ENCODE measurements at places on chromosomes 3 and 15.

DNA sequence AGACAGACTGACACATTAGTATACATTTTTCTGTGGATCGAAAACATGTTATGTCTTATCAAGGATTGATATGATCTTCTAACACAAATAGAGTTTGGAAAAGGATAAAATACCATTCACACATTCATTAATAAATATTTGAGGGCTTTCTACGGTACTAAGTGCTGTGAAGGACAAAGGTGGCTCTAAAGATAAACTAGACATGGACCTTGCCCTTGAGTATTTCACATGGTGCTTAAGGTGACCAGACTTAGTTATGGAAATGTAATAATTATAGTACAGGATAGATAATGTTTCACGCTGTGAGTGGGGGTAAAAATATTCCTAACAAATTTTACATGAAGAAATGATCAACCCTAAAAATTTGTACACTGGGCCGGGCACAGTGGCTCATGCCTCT, 3.8 kb upstream of the RAP2B start:
- DNase-seq: no peak

- no peak for DNase-seq
These were observed 29.9 kb upstream of the FLNB start for GRCh38 chr3:57978316-57978715.

DNA sequence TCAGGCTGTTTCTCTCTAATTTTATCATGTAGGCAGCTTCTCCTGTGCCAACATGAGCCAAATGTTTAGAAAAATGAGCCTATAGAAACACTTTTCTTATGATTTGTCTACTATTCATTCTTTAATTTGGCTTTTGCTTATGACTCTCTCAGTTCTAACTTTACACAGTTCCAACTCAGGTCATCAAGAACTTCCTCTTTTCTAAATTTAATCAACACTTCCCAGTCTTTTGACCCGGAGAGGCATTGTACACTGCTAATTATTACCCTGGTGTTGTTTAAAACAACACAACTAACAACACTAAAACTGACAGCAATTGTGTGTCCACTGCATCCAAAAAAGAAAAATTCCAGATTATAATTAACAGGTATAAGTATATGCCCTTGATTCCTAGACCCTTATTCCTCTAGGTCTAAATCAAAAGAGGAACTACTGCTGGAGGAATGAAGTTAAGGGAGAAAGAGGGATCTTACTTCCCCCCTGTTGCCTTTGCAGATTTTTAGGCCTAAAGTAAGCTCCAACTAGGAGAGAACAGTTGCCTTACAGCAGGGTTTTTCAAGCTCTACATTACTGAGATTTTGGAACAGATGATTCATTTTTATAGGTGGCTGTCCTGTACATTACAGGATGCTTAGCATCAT, 332.2 kb upstream of the GOLIM4 start:
- no peak for DNase-seq

DNA sequence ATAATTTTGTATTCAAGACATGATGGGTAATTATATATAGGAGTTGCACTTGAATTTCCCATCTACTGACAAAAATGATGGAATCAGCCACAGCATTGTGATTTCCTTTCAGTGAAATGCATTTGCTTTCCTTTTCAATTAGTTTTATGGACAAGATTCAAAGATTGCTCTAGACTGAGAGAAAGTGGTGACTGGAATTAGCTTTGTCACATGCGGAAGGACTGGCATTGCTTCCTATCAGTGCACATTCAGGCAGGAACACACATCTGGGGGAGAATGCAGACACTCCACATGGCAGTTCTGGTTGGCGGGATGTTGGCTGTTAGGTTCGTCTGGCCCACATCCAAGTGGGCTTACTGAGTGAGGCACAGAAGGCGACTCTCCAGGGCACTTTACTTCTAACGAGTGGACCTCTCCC, 399.3 kb upstream of the RGMA start:
- DNase-seq: no peak

DNA sequence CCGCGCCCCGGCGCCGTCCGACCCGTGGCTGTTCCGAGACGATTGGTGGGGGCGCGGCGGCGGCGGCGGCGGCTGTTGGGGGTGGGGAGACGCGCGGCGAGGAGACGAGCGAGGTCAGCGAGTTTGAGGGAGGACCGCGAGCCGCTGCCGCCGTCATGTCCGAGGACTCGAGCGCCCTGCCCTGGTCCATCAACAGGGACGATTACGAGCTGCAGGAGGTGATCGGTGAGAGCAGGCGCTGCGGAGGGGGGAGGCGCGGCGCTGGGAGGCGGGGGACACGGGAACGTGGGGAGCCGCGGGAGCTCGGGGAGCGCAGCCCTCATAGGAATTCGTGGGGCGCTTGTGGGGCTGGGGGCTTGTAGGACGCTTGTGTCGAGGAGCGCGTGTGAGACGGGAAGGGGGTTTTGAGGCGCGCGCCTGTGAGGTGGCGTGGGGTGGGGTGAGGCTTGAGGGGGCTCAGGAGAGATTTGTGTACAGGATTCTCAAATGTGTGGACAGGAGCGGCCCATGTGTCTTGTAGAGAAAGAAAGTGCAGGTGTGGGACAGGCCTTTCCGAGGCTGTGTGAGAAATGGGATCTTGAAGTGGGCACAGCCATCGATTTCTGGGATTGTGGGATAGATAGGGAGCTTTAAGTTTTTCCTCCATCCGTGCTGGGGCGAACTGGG, 518 bp downstream of the OXSR1 start:
- peak; percentile 28 for DNase-seq

DNA sequence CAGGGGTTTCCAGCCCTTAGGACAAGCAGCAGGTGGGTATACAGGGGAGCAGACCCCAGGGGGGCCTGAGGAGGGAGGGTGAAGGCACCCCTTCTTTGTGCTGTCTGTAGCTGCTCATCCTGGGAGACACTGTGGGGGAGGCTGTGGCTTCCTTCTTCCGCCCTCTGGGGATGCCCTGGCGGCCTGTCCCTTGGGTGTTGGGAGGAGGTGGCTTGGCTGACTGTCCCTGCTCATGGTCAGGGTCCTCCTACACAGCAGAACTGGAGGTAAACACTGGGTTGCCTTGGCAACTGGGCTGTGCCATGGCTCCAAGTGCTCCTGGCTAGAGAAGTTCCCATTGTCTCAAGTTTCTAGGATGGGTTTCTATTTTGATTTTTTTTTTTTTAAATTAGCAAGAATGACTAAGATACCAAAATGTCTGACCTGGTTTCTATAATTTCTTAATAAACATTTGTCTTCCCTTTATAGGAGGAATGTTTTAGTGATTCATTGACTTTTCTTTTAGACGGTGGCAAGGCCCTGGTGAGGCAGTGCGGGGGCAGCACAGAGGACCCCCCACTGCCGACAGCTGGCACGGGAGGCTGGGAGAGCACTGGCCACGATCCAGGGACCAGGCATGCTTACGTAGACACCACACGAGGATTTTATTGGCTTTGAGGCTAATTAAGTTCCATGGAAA, 12.4 kb downstream of the KLF13 start:
- peak; percentile 62 for DNase-seq

DNA sequence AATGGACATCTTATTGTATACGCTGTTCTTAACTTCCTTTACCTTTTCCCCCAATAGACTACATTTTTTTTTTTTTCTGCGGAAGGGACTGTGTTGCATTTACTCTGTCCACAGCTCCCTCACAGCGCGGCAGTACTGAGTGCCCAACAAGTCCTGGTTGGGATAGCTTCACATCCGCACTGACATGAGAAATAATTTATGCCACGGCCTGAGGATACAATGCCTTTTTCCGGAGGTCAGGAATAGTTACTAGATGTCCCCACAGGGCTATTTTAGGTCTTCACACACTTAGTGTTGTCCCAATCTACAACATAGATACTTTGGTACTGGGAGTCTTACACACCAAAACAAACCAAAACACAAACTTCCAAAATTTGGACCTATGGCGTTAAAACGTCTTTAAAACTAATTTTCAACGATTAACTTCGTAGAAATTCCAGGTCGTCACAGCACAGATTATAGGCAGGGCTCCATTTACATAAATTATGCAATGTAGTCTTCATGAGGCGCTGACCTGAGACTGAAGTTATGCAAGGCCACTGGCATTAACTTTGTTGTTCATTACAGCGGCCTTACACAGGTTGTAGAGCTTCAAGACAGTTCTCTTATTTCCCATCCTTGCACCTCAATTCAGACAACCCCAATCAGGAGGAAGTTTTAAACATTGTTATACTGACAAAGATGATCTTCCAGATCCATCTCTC, 989 bp upstream of the PPIB start:
- no peak for DNase-seq

DNA sequence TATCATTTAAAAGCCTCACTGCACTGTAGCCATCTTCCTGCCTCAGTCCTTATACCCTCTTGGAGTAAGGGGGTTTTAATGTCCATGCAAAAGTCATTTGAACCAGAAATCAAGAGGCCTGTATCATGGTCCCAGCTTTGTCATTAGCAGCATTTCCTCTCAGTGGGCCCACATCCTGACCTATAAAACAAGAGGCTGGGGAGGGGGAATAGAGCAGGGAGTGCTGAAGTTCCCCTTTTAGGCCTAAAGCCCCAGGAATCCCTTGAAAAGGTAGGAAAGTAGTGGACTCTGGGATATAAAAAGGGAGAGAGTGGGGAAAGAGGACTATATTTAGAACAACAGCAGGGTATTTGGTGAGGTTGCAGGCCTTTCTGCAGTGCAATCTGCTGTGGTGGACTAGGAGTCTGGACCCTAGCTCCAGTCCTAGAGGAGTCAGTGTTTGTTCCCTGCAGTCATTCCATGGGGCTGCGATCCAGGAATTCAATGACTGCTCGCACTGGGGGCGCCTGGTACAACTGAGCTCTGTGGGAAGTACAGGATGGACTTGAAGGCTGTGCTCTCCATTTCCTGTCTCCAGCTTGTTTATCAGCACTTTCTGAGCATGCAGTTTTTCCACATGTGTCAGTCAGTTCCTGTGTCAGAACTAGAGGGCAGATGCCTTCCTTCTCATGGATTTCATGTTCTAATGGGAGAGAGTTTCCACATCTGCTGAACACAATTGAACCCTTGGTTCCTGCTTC, 46.8 kb downstream of the PDHB start:
- no peak for DNase-seq

- no peak for DNase-seq
These were observed 274.3 kb upstream of the GOLGA6L4 start for GRCh38 chr15:83961311-83961710.

GRCh38 chr3:186095561-186096081, 13.3 kb downstream of the ETV5 start:
- DNase-seq: no peak

DNA sequence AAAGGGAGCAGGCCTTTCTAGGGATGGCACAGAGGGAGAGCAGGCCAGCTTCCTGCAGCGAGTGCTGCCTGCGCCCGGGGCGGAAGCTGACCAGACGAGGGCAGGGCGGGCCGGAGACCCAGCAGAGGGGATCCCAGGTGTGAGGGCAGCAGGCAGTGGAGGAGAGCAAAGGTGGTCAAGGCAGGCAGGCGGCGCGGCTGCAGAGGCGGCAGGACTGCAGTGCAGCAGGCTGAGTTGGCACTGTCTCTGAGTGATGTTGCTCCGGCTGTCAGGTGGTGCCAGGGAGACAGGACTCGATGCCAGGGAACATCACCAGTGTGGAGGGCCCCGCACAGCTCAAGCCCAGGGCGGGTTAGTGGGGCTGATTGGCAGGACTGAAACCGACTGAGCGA, 22.3 kb upstream of the PLXNA1 start:
- no peak for DNase-seq

GRCh38 chr15:42046597-42046996, 25.8 kb upstream of the PLA2G4E start:
- DNase-seq: no peak

- no peak for DNase-seq
These were observed 49.5 kb downstream of the MCF2L2 start for GRCh38 chr3:183378951-183379350.

- DNase-seq: no peak
These were observed 46.3 kb downstream of the DHX30 start for GRCh38 chr3:47849186-47849698.

DNA sequence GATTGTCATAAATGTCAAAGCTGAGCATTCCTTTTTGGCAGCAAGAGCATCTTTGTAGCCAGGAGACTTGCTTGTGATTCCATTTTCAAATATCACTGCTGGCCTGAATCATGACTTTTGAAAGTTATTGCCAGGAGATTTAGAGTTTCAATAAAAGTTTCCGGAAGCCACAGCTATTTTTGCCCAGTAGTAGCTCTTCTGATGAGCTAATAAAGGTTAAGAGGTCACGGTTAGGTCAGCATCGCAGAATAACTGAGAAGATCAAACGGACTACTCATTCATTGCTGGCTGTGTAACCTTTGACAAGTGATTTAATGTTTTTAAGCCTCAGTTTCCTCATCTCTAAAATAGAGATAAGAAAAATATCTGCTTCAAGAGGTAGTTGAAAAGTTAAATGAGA, 105.1 kb upstream of the ETV5 start:
- DNase-seq: no peak

DNA sequence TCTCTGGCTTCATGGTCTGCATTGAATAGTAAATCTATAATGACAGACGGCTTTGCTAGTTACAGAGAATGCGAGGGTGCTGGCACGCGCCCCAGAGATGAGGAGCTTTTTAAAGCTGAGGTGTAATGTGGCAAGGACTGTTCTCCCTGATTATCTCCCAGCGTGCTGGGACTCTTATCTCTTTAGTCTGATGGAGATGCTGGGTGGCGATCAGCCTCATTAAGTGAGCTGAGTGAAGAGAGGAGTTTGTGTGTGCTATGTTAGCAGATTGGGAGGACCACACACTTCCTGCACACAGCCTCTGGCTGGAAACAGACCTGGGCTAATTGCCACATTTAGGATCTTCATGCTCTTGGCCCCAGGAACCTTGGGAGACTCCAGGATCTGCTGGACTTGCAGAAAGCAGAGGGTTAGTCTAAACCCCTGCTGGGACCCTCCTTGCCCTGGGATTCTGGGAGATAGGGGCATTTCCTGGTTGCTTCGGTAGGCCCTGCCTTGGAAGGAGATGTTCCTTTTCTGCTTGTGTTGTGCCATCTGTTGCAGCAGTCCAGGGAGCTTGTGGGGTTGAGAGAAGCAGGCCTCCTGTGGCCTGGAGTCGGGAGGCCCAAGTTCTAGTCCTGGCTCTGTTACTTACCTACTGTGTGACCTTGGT, 15.0 kb downstream of the PDIA5 start:
- no peak for DNase-seq

- DNase-seq: no peak
These were observed 160.0 kb upstream of the WNT5A start for GRCh38 chr3:55647063-55647462.

GRCh38 chr3:160099834-160100233, 111.2 kb downstream of the IL12A start:
- peak; percentile 59 for DNase-seq

DNA sequence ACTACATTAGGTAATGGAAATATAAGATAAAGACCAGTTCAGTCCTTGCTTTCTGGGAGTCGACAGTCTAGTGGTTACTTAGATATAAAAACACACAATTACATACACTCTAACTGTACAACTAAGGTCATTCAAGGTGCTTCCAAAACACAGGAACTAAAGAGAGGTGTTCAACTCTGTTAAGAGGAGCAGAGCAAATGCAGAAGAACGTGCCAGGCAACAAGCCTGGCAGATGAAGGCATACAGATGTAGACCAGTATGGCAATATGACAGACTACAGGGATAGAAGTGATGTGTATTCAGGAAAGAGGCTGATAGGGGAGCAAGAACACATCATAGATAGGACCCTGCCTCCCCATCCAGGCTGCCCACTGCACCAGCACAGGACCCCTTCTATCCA, 78.3 kb downstream of the CBLB start:
- DNase-seq: no peak

- DNase-seq: peak; percentile 66
These were observed 753 bp downstream of the PLCH1 start for GRCh38 chr3:155744010-155744625.
